Psoas muscle (tissue), 8 donors: ENCODE measurements at places on chromosomes 1 and 21.

GRCh38 chr1:63248216-63248615 lies 74.2 kb upstream of the FOXD3 start:
- H3K4me1 ChIP-seq = no peaks in the 10 kb centered on the region
- H3K27ac ChIP-seq = no peak overlapping the region
- H3K4me3 ChIP-seq = no peak overlapping the region
- H3K36me3 ChIP-seq = no peaks in the 10 kb centered on the region

DNA sequence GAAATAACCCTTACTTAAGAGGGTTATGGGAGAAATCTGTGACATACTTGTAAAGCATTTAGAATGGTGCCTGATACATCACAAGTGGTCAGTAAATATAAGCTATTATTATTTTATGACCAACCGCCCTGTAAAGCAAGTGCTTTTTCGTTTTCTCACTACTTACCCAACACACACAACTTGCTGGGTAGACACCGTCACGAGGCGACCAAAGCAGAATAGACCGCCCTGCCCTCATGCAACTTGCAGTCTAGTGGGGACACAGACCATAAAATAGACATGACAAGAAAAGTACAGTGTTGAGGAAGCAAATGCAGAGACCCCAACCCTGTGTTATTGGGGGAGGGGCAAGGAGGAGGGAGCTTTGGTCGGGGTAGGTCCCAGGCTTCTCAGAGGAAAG lies 744 bp upstream of the IGSF3 start:
- no peaks in the 10 kb centered on the region for H3K36me3 ChIP-seq
- H3K4me3 ChIP-seq = no peak overlapping the region
- H3K27me3 ChIP-seq = no peaks in the 10 kb centered on the region

GRCh38 chr1:7839526-7839925 lies 13.3 kb downstream of the UTS2 start:
- H3K4me1 ChIP-seq = no peaks in the 10 kb centered on the region
- no peak overlapping the region for H3K27ac ChIP-seq
- DNase-seq = no peak
- no peaks in the 10 kb centered on the region for H3K27me3 ChIP-seq
- H3K36me3 ChIP-seq = peaks cover 17% of the 10 kb centered on the region

DNA sequence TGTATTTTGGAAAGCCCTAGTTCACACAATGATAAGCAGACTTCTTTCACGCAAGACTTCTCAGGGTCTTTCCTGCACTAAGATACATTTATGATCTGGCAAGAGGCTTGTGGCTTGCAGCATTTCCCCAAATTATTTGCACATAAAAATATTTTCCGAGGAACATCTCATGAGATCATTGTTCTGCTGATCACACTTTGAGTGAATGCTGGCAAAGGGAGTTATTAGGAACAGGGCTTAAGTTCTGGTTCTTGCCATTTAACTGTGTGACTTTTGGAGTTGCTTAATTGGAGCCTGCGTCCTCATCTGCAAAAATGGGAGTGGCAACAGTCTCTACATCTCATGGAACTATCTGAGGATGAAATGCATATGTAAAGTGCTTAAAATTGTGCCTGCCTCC lies 50.2 kb downstream of the GADD45A start:
- no peak overlapping the region for H3K4me3 ChIP-seq
- H3K27ac ChIP-seq = peak overlapping the region; percentile 46
- no peak for DNase-seq
- H3K36me3 ChIP-seq = no peaks in the 10 kb centered on the region
- peaks cover 11% of the 10 kb centered on the region for H3K4me1 ChIP-seq

GRCh38 chr1:187244623-187245022 lies 415.9 kb downstream of the PLA2G4A start:
- H3K27me3 ChIP-seq = no peaks in the 10 kb centered on the region
- no peaks in the 10 kb centered on the region for H3K4me1 ChIP-seq
- no peak overlapping the region for H3K4me3 ChIP-seq
- DNase-seq = no peak
- H3K27ac ChIP-seq = no peak overlapping the region

DNA sequence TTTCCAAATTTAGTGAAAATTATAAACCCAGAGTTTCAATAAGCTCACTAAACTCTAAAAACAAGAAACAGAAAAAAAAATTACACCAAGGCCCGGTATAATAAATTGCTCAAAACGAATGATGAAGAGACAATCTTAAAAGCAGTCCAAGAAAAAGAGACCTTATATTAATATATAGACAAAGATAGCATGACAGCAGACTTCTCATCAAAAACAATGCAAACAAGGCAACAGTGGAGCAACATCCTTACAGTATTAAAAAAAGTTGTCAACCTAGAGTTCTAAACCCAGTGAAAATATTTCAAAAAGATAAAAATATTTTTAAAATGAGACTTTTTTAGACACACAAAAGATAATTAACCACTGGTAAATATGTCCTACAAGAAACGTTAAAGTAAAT lies 46.7 kb downstream of the KIFAP3 start:
- H3K4me1 ChIP-seq = no peaks in the 10 kb centered on the region
- H3K4me3 ChIP-seq = no peak overlapping the region
- no peak overlapping the region for H3K27ac ChIP-seq
- H3K36me3 ChIP-seq = peaks cover 16% of the 10 kb centered on the region

DNA sequence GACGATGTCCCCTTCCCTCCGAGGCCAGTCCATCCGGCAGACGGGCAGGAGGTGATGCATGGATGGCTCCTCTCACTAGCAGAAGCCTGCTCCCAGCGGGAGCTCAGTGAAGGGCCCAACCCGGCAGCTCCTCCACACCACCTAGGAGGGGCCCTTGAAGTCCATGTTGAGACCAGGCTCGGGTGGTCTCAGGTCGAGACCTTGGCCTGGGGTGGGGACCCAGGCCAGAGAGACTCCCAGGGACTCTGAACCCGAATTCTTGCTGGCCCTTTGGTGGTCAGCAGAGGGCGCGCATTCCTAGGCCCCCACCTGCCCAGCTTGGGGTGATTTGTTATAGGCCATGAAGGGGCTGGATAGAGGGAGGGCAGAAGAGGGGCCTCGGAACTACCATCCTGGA lies 642 bp upstream of the NT5C1A start:
- peak overlapping the region; percentile 89 for H3K27ac ChIP-seq
- H3K4me1 ChIP-seq = peaks cover 69% of the 10 kb centered on the region
- peak overlapping the region; percentile 73 for H3K4me3 ChIP-seq
- no peak for DNase-seq
- no peaks in the 10 kb centered on the region for H3K27me3 ChIP-seq
- no peaks in the 10 kb centered on the region for H3K36me3 ChIP-seq

DNA sequence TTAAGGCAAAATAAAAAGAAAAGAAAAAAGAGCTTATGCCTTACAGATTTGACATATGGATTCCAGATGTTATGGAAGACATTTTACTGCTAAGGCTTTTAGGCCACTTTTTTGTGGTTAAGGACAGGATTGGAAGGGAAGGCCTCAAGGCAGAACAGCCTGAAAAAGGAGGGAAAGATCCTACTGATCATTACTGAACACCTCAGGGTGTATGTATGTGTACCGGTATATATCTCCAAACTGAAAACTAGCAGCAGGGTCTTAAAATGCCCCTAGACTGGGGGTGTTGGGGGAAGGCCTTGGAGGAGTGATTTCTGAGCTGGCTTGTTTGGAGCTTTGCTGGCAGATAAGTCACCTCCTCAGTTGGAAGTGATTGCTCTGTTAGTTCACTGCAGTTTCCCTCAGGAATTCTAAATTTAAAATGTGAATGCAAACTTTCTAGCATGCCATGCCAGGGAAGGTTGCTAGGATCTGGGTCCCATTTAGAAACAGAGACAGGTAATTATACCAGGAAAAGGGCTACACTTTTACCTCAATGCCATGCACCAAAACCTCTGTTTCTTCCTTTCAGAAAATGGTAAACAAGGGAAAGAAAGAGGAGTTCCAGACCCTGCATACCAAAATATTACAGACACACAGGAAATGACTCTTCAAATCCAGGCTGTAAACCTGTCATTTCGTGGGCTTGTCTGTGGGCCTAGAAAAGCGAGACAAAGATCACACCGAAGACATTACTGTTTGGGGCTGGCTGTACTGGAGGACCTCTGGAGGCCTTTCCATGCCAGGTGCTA lies 15.0 kb downstream of the C1orf52 start:
- no peak overlapping the region for H3K27ac ChIP-seq
- no peaks in the 10 kb centered on the region for H3K27me3 ChIP-seq
- no peaks in the 10 kb centered on the region for H3K36me3 ChIP-seq
- H3K4me3 ChIP-seq = no peak overlapping the region
- no peak for DNase-seq

DNA sequence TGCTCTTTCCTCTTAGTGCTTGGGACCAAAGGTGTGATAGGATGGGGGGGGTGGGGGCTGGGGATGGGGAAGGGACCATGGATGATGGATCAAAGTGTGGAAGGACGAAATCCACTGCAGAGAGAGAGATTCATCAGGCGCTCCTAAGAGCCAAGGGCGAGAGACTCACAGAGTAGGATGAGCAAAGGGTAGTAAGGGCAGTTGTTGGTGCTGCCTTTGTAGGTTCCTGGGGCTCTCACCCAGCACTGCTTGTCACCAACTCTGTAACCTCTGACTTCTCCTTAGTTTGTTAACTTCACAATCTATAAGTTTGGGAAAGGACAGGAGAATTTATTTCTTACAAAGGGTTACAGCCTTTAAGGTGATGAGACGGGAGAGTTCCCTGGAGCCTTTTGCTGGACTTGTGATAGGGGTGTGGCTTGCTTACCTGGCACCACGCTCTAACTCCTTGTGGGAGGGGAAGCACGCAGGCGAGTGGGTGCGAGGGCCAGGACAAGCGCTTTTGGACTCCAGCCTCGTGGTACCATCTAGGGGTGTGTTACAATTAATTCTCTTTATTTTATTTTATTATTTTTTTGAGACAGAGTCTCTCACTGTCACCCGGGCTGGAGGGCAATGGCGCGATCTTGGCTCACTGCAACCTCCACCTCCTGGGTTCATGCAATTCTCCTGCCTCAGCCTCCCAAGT lies 1.6 kb upstream of the PDXK start:
- H3K4me3 ChIP-seq = no peak overlapping the region
- no peaks in the 10 kb centered on the region for H3K27me3 ChIP-seq
- H3K4me1 ChIP-seq = peaks cover 23% of the 10 kb centered on the region
- no peaks in the 10 kb centered on the region for H3K36me3 ChIP-seq

DNA sequence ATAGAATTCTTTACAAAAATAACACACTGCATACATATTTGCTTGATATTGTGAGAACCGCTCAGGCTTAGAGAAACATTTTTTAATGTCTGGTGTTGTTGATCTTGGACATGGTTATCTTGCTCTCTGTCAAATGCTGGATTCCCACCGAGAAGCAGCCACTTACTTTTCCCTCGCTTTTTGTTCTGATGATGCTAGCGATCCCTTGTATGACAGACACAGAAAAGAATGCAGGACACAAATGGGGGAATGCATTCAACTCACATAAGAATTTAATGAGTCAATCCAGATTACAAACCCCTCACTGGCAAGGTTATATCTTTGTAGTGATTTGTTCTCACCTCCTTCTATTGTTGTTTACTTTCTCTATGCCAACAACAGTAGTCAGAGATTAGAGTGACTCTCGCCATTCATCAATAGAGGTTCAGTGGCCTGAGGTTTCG lies 76.8 kb upstream of the AKT3 start:
- H3K4me1 ChIP-seq = no peaks in the 10 kb centered on the region
- H3K4me3 ChIP-seq = no peak overlapping the region
- DNase-seq = no peak
- no peaks in the 10 kb centered on the region for H3K27me3 ChIP-seq
